Substantia nigra (tissue), 51 donors: ENCODE measurements at places on chromosomes 11 and 22.

DNA sequence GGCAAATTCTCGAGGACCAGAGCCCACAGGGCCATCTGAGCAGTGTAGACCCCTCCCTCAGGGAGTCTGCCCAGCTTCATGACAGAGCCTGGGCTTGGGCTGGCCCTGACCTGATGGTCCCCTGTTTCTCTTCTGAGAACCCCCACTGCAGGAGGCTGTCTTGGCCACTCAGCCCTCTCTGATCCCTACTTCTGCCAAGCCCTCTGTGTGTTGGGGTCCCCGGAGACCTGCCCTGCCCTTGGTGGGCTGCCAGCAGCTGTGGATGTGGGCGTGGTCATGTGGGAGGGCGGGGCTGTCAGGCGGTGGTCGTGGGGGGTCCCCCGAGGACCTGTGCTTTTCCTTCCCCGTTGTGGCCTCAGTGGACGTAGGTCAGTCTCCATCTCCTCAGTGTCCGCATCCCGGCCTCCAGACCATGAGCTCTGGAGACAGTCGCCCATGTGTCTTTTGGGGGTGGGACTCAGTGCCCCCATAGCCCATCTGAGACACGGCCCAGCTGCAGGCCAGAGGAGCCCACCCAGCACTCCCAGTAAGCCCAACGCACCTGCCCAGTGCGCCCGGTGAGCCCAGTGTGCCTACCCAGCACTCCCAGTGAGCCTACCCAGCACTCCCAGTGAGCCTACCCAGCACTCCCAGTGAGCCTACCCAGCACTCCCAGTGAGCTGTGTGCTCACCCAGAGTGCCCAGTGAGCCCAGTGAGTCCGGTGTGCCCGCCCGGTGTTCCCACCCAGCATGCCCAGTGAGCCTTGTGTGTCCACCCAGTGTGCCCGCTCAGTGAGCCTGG, 409.2 kb downstream of the TBC1D22A start:
- DNase-seq = no peak

- DNase-seq = no peak
These were observed 69.4 kb upstream of the ALX4 start for GRCh38 chr11:44379141-44380008.

- no peak for DNase-seq
These were observed 26.3 kb downstream of the SLC1A2 start for GRCh38 chr11:35393098-35393497.

DNA sequence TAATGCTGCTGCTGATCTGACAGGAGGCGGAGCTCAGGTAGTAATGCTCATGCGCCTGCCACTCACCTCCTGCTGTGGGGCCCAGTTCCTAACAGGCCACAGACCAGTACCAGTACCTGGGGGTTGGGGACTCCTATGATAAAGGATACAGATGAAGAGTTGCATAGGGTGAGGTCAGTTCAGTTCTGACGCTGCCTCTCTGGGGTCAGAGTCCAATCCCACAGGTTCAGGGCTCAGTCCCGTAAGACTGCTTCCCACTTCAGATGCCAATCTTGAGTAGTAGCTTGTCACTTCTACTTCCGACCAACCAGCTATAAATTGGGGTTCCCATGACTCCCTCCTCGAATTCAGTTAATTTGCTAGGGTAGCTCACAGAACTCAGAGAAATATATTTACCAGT, 8.6 kb downstream of the ASRGL1 start:
- DNase-seq = no peak

DNA sequence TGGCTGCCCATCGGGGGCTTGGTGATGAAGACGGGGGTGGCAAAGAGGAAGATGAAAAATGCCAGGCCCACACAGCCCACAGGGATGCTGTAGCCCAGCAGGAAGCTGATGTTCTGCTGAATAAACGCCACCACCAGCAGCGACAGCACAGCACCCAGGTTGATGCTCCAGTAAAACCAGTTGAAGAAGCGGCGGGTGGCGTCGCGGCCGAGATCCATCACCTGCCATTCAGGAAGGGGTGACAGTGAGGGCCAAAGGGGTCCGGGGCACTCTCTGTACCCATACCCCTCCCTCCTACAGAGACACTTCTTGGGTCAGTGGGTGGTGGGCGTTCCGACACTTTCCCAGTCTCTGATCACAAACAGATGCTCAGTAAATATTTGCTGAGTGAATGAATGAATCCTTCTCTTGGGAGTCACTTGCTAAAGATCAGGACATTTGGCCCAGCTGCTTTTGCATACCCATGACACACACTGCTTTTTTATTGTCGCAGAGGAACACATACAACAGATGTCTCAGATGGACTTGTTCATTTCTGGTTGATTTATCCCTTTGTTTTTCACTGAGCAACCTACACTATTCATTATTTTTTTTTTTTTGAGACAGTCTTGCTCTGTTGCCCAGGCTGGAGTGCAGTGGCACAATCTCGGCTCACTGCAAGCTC, 5.2 kb downstream of the SLC15A3 start:
- no peak for DNase-seq

- no peak for DNase-seq
These were observed 40.0 kb upstream of the PTH start for GRCh38 chr11:13535819-13536218.
